Right kidney (tissue), 9 donors: ENCODE measurements at places on chromosomes 1 and 21.

GRCh38 chr1:223214261-223214807 is 71.3 kb upstream of the TLR5 start:
- no peak for DNase-seq

DNA sequence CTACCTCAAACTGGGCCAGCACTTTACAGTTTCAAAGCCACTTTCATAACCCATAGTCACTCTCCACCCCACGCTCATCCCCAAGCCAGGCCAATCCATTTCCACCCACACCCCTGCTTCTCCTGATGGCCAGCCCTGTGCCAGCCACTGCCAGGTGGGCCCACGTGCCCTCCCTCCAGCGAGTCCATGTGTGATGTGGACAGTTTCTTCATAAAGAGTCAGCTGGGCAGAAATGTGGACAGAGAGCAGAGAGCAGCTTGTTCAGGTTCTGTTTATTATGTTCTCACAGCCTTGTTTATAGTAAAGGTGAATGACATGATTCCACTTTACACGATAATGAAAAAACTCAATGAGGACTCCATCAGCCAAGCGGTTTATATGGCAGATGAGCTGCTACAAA is 37.4 kb upstream of the RGS16 start:
- DNase-seq = no peak

GRCh38 chr1:214540324-214540723 is 11.1 kb downstream of the PTPN14 start:
- DNase-seq = no peak

GRCh38 chr1:56547977-56548376 is 31.4 kb downstream of the PLPP3 start:
- DNase-seq = no peak

DNA sequence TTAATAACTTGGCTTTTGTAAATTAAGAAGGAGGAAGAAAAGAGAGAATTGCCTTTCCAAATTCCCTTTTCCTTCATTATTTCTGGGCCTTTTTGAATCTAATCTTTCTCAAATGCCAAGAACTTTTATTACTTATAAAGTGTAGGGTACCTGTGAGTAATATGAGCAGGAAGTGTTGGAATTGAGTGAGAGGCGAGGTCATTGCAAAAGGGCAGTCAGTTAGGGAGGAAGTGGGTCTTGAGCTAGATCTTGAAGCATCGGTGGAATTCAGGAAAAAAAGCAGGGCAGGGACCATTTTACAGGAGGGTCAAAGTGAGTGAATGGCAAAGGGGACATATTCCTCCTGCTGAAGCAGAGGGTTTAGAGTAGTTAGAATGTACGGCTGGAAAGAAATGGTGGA is 23.4 kb downstream of the DDI2 start:
- DNase-seq = no peak
